ENCODE measurements at places on chromosomes 12 and 14.

- no peak for DNase-seq
These were observed 4.6 kb upstream of the CEP128 start for GRCh38 chr14:80946187-80946586.

DNA sequence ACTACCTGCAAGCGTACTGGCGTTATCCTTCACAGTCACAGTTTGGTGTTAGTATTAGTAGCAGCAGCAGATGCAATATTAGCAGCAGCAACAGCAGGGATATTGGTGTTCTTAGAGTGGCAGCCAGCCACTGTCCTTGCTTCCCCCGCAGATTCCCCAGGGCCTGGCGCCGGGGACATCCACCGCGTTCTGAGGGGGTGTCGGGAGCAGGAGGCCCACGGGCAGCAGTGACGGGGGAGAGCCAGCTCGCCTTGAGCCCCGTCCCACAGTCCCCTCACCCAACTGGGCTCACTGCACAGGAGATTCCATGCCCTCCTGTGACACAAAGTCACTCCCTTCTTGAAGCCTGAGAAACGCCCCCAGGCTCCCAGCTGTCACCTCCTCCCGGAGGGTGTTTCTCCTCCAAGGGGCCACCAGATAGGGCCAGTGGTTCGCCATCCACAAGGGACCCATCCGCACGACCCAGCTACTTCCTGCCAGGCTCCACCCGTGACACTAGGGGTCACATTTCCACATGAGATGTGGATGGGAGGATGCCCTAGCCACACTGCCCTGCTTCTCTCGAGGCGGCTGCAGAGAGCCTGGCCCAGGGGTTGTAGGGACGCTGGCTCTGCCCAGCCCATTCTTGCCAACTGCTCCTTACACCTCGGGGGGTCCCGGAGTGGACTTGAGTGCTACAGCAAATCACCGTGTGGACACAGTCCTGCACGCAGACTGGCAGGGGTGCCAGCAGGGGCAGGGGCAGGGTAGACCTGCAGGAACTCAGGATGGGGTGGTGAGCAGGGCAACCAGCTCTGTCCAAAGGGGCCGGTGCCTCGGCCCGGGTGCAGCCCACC, 123.1 kb downstream of the PIWIL1 start:
- DNase-seq, result no peak

DNA sequence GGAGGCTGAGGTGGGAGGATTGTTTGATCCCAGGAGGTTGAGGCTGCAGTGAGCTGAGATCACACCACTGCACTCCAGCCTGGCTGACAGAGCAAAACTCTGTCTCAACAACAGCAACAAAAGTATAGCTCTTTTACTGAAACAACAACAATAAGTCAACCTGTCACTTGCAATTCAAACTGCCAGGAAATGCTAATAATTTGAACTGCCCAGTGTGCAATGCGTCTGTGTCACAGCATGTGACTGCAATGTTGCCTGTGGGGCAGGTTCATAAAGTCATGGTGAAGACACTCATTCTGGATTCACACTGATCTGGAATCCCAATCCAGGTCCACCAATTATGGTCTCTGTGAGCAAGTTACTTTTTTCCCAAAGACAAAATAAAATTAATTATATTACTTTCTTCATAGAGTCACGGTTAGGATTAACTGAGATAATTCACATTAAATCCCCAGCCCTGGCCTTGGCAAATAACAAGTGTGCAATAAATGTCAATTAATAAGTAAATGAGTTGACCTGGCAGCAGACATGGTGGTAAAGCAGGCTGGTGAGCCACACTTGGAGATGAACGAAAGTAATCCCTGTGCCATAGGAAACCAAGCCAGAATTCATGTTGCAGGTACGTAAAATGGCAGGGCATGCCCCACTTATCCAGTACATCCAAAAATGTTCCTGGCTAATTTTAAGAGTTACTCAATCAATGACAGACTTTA, 89.1 kb upstream of the CPSF6 start:
- DNase-seq, result no peak

GRCh38 chr14:58309086-58309485, 10.7 kb downstream of the ARID4A start:
- DNase-seq, result no peak

All from A673 (cell line).